ENCODE measurements at places on chromosomes 1 and 21. TPM values are rescaled to one million over a fixed set of nuclear protein-coding genes. Genes with fewer than 3 reads are reported as not detected.

DNA sequence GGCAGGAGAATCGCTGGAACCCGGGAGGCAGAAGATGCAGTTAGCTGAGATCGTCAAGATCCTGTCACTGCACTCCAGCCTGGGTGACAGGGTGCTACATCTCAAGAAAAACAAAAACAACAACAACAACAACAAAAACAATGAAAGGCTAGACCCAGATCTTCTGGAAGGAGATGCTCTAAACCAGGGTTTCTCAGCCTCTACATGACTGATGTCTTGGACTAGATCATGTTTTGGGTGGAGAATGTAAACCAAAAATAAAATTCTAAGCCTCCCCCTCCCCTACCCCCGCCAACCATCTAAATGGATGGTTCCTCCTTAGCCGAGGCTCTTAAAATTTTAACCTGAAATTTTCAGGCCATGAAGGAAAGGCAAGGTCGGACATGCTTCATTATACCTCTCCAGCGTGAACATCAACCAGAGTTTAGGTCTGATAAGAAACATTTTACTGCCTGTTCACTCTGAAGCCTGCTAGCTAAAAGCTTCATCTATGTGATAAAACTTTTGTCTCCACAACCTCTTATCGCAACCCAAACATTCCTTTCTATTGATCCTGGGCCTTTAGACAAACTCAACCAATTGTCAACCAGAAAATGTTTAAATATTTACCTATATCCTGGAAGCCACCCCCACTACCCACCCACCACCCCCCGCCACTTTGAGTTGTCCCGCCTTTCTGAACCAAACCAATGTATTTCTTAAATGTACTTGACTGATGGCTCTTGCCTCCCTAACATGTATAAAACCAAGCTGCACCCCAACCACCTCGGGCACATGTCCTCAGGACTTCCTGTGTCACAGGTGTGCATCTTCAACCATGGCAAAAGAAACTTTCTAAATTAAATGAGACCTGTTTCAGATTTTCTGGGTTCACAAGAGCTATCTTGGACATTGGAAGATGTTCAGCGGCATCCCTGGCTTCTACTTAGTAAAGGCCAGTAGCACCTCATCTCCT is 1.9 kb upstream of the CAPN2 start:
- no peak overlapping the region for H3K27ac ChIP-seq
- no peaks in the 10 kb centered on the region for H3K36me3 ChIP-seq
- no peak for DNase-seq
- H3K4me3 ChIP-seq: no peak overlapping the region
- peaks cover 47% of the 10 kb centered on the region for H3K4me1 ChIP-seq

DNA sequence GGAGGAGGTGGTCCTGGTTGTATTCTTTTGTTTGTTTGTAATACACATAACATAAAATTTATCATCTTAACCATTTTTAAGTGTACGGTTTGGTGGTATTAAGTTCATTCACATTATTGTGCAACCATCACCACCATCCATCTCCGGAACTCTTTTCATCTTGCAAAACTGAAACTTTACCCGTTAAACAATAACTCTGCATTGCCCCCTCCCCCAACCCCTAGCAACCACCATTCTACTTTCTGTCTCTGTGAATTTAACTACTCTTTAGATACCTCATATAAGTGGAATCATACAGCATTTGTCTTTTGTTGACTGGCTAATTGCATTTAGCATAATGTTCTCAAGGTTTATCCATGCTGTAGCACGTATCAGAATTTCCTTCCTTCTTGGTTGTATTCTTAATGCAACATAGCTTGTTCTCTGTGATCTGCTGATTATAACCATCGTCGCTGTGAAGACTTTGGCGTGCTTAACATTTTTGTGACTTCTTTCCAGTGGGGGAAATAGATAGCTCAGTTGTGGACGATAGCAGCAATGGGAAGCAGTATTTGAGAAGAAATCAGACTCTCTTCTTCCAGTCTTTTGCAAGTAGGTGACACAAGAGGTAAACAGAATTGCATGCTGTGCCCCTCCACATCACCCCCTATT is 117.5 kb upstream of the HOOK1 start:
- H3K36me3 ChIP-seq: no peaks in the 10 kb centered on the region
- no peak overlapping the region for H3K27ac ChIP-seq
- no peaks in the 10 kb centered on the region for H3K27me3 ChIP-seq

- no peak overlapping the region for H3K27ac ChIP-seq
- no peaks in the 10 kb centered on the region for H3K27me3 ChIP-seq
- no peaks in the 10 kb centered on the region for H3K4me1 ChIP-seq
- H3K36me3 ChIP-seq: no peaks in the 10 kb centered on the region
- DNase-seq: no peak
Observed at GRCh38 chr1:40777224-40777970, 6.2 kb upstream of the KCNQ4 start.

GRCh38 chr21:27363719-27364477 is 397.0 kb upstream of the ADAMTS5 start:
- no peak overlapping the region for H3K4me3 ChIP-seq
- no peak overlapping the region for H3K27ac ChIP-seq
- H3K36me3 ChIP-seq: no peaks in the 10 kb centered on the region
- H3K4me1 ChIP-seq: no peaks in the 10 kb centered on the region
- H3K27me3 ChIP-seq: no peaks in the 10 kb centered on the region

DNA sequence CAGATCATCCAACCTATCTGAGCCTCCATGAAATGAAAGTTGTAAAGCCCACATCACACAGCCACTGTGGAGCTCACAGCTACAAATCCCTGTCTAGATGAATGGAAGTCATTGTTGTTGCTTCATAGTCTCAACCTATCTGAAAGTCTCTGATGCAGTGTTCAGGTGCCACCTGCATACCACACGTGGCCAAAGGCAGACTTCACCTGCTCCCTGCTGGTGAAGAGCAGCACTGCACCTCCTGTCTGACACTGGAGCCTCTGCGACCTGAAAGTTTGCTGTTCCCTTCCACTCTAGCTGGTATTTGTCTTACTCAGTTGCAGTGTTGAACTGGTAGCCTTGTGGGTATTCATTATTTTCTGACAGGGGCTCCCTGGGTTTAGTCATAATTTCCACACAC is 18.4 kb downstream of the LORICRIN start:
- no peak for DNase-seq
- H3K4me1 ChIP-seq: no peaks in the 10 kb centered on the region
- no peaks in the 10 kb centered on the region for H3K27me3 ChIP-seq
- no peak overlapping the region for H3K4me3 ChIP-seq

- H3K27ac ChIP-seq: no peak overlapping the region
- no peak overlapping the region for H3K4me3 ChIP-seq
- no peaks in the 10 kb centered on the region for H3K36me3 ChIP-seq
- no peaks in the 10 kb centered on the region for H3K27me3 ChIP-seq
- peaks cover 11% of the 10 kb centered on the region for H3K4me1 ChIP-seq
- DNase-seq: no peak
Observed at GRCh38 chr1:91831132-91831930, 54.6 kb downstream of the TGFBR3 start.

- no peak for DNase-seq
- no peaks in the 10 kb centered on the region for H3K27me3 ChIP-seq
- no peak overlapping the region for H3K4me3 ChIP-seq
- no peaks in the 10 kb centered on the region for H3K36me3 ChIP-seq
- no peaks in the 10 kb centered on the region for H3K4me1 ChIP-seq
Observed at GRCh38 chr1:204872262-204872881, 1.7 kb downstream of the NFASC start.

The RPS8 gene
- 2,426 TPM for total RNA-seq

The SELP gene
- total RNA-seq: 0.75 TPM

The CR1L gene
- total RNA-seq: not detected

The IGSF3 gene
- 2.0 TPM for total RNA-seq

The WNT9A gene
- 0.07 TPM for total RNA-seq

The PLA2G2F gene
- not detected for total RNA-seq

The MRAP gene
- total RNA-seq: not detected

All from CD8-positive, alpha-beta memory T cell (primary cell).